SHP77 (cell line): ENCODE measurements at places on chromosomes 6 and 20.

DNA sequence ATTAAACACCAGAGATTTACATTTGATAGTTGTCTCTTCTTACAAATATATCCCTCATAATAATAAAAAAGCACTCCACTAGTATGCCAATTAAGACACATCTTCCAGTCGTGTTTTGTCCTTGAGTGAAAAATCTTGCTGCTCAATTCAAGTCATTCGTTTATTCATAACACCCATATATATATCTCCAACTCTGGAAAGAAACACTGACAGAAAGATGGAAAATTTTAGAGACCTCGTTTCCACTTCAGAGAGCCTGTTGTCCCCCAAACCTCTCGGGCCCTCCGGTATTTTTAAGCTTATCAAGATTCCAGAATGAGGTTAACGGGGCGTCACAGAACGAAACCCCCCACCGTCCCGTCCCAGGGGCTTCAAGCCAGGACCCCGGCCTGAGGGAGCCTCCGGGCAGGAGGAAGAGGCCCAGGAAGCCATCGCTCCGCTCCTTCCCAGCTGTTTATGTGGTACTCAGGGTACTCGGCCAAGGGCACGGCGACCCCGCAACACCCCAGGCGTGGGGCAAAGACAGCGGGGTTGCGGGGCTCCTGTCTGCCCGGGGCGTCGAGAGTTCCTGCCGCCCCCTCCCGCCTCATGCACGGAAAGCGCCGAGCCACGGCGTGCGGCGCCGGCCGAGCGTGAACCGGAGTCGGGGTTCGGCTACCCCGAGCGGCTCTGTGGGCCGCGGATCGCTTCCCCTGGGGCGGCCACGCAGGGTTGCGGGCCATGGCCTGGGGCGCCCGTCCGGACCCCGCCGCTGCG, 623 bp upstream of the SNX9 start:
- DNase-seq, result no peak

DNA sequence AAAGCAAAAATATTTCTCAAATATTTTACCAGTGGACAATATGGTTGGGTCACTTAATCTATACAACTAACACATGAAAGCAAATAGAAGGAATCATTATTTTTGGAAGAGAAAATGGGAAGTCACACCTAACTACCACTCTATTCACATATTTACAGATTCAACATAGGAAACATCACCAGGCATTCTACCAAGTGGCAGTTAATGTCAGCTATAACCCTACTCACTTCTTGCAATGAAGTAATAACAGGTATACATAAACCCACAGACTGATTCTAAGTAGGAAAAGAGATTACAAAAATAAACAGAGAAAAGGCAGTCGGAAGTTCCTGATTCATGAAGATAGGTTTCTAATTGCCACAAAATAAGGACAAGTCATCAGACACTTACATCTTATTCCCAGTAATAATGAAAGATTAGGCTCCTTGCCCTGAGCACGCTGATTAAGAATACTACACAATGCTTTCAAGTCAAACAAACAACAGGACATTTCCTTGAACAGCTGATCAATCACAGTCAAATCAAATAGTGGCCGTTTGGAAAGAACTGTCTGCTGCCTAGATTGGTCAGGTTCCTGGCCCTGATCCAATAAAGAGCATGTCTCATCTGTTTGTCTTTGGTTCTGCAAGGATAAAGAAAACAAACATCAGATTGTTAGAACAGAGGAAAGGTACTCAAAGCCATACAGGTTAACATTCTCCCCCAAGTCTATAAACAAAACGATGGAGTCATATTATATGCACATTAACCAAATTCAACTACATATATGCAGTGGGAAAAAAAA, 79.2 kb upstream of the PLN start:
- DNase-seq, result peak; percentile 90

DNA sequence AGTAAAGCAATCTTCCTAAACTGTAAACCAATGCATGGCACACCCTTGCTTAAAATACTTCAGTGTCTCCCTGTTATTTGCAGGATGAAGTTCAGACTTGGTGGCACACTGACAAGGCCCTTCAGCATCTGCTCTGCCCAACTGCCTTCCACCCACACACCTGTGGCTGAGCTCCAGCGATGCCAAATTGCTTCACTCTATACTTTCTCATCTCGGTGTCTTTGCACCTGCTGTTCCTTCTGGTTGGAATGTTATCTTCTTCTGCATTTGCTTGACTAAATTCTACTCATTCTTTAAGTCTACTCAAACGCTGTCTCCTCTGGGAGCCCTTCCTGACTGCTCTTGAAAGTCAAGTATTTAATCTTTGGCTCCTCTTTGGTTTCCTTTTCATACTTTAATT, 100.1 kb upstream of the SUPT3H start:
- DNase-seq, result no peak

- peak; percentile 85 for DNase-seq
These were observed 253.0 kb downstream of the NKAIN2 start for GRCh38 chr6:124056407-124057334.

- no peak for DNase-seq
These were observed 289.4 kb downstream of the CDC5L start for GRCh38 chr6:44676826-44677433.

GRCh38 chr6:167442245-167442644, 117.4 kb downstream of the TTLL2 start:
- DNase-seq, result no peak

GRCh38 chr6:9252799-9253198, 817.5 kb upstream of the SLC35B3 start:
- peak; percentile 29 for DNase-seq

DNA sequence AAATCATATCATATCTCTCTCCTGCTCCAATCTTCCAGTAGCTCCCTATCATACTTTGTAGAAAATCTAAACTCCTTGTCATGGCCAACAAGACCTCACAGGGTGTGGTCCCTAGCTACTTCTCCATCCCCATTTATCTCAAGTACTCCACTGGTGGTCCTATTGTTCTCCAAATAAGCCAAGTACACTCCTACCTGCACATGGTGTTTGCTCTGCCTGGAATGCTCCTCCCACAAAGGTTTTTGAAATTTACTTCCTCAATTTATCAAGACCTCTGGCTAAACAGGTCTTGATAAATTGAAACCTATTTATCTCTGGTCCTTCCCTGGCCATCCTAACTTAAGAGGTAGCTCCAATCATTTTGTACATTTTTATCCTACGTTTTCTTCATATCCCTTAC, 12.1 kb downstream of the TMX4 start:
- DNase-seq, result no peak

GRCh38 chr6:1860756-1861348, 251.1 kb downstream of the FOXC1 start:
- no peak for DNase-seq

DNA sequence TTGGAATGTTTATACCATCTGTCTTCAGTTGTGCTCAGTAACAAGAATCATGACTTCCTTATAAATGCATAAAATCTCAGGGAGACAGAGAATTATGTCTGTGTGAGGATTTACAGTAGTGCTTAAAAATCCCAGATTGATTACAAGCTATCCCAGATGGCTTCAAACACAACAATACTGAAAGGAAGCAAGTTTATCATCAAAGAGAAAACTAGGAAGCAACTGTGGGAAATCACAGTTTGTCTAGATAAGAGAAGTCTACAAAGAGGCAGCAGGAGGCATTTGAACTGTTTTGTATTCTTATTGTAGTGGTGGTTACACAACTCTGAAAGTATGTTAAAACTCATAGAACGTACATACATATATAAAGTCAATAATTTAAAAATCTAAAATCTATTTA, 104.4 kb upstream of the SALL4 start:
- no peak for DNase-seq

GRCh38 chr6:35427851-35428321, 24.3 kb upstream of the FANCE start:
- no peak for DNase-seq
